ENCODE measurements at places on chromosomes 5 and 9.
A peak's percentile ranks its signal among the peaks of the same experiment; 100 is the strongest.

GRCh38 chr9:72386186-72386585 is 21.2 kb upstream of the ZFAND5 start:
- no peaks in the 10 kb centered on the region for H3K4me1 ChIP-seq
- no peaks in the 10 kb centered on the region for H3K36me3 ChIP-seq
- H3K27ac ChIP-seq, result no peak overlapping the region
- no peak overlapping the region for H3K4me3 ChIP-seq

DNA sequence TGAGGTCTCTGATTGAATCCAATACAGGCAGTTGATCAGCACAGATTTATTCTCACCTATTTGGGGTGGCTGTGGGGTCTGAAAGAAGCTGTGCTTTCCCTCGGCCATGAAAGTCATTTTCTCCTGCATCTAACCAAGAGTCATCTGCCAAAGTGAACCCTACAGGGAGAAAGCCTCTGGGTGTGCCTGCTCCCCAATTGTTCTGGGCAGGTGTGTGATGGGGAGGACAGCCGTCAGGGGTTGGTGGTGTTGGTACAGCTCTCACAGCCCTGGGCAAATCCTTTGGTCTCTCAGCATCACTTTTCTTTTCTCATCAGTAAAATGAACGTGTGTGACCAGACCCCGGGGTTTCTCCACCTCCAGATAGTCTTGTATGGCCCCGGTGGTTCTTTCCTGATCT is 2.5 kb downstream of the PHF2 start:
- no peaks in the 10 kb centered on the region for H3K27me3 ChIP-seq
- H3K36me3 ChIP-seq, result no peaks in the 10 kb centered on the region
- no peak overlapping the region for H3K27ac ChIP-seq
- H3K4me1 ChIP-seq, result peaks cover 71% of the 10 kb centered on the region
- H3K4me3 ChIP-seq, result no peak overlapping the region
- no peak for DNase-seq

GRCh38 chr9:99361817-99362216 is 139.7 kb downstream of the SEC61B start:
- no peaks in the 10 kb centered on the region for H3K36me3 ChIP-seq
- peak overlapping the region; percentile 38 for H3K27ac ChIP-seq
- DNase-seq, result no peak
- no peak overlapping the region for H3K4me3 ChIP-seq
- H3K4me1 ChIP-seq, result peaks cover 4% of the 10 kb centered on the region

GRCh38 chr9:129939431-129939830 is 103.6 kb downstream of the FNBP1 start:
- H3K4me3 ChIP-seq, result no peak overlapping the region
- H3K27me3 ChIP-seq, result no peaks in the 10 kb centered on the region
- H3K36me3 ChIP-seq, result peaks cover 28% of the 10 kb centered on the region
- no peak for DNase-seq
- peaks cover 40% of the 10 kb centered on the region for H3K4me1 ChIP-seq

- peak overlapping the region; percentile 90 for H3K27ac ChIP-seq
- H3K27me3 ChIP-seq, result no peaks in the 10 kb centered on the region
- peaks cover 86% of the 10 kb centered on the region for H3K4me1 ChIP-seq
- no peak overlapping the region for H3K4me3 ChIP-seq
- DNase-seq, result no peak
These were observed 43.4 kb upstream of the IL17B start for GRCh38 chr5:149422366-149423048.

- H3K27me3 ChIP-seq, result no peaks in the 10 kb centered on the region
These were observed 184.0 kb downstream of the GOLPH3 start for GRCh38 chr5:31990081-31990650.

DNA sequence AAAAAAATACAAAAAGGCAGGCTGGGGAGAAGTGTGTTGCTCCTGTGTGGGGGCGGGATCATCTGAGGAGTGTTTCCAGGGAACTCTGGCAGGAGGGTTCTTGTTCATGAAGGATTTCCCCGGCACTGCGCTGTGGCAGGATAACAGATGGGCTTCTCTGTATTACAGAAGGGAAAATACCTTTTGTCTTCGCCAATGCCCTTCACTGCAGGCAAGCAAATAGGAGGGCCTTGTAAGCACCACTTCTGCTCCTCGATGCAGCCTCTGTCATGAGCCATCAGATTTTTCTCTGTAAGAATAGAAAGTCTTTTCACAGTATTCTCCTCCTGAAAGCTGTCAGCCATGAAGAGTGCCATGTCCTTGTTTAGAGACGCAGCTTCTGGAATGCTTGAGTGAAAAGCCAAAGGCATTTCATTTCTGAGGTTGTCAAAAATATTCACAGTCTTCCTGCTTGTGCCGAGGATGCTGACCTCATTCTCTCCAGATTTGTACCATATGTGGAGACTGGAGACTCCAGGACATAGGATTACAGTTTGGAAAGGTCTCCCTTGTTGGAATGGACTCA is 294.0 kb downstream of the YTHDC2 start:
- H3K27ac ChIP-seq, result peak overlapping the region; percentile 30
- H3K27me3 ChIP-seq, result no peaks in the 10 kb centered on the region
- no peak overlapping the region for H3K4me3 ChIP-seq

- no peaks in the 10 kb centered on the region for H3K4me1 ChIP-seq
- H3K36me3 ChIP-seq, result no peaks in the 10 kb centered on the region
- H3K4me3 ChIP-seq, result no peak overlapping the region
- no peak overlapping the region for H3K27ac ChIP-seq
- no peak for DNase-seq
These were observed 53.5 kb upstream of the CNTLN start for GRCh38 chr9:17081351-17081750.

- H3K27me3 ChIP-seq, result peaks cover 90% of the 10 kb centered on the region
- peaks cover 25% of the 10 kb centered on the region for H3K4me1 ChIP-seq
- DNase-seq, result no peak
- no peak overlapping the region for H3K4me3 ChIP-seq
- peak overlapping the region; percentile 86 for H3K27ac ChIP-seq
These were observed 97.2 kb upstream of the LMX1B start for GRCh38 chr9:126516561-126516935.

DNA sequence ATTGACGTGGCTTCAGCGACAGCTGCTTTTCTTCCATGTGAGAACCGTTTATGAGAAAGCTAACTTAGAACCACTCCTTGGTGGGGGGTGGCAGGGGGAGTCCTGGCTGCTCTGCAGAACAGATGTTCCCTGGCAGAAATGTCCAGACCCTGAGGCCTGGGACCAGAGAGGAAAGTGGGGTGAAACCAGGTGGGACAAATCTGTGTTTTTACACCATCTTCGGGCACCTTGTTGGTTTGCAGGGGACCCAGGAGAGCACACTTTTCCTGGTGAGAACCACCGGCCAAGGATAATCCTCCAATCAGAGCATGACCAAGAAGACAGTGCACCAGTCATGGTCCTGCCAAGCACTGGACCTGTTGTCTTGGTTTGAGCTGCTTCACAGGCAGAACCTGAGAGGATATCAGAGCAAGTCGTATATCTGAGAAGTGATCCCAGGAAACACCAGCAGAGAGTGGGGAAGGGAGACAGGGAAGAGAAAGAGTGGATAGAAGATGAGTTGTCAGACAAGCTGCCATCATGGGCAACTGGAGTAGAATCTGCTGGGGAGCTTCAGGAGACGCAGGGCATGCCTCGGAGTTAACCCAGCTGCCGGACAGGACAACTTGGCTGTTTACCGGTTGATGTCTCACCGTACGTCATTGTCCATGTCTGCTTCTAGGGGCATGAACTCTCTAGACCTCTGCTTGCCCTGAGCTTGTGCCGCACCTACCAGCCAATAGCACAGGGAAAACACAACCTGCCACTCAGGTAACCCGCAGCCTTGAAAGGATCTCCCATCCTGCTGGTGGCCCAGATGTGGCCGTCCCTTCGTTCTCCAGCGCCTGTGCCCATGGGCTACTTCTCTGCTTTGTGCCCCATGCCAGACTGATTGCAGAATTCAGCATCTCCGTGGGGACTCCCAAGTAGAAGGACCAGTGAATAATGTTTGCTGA is 178.4 kb upstream of the MVB12B start:
- peaks cover 7% of the 10 kb centered on the region for H3K4me1 ChIP-seq
- no peak overlapping the region for H3K27ac ChIP-seq
- H3K27me3 ChIP-seq, result no peaks in the 10 kb centered on the region
- DNase-seq, result no peak

GRCh38 chr5:36841677-36842076 is 34.9 kb upstream of the NIPBL start:
- H3K4me1 ChIP-seq, result no peaks in the 10 kb centered on the region
- no peak overlapping the region for H3K27ac ChIP-seq
- H3K4me3 ChIP-seq, result no peak overlapping the region
- H3K36me3 ChIP-seq, result no peaks in the 10 kb centered on the region
- DNase-seq, result no peak

Data from esophagus squamous epithelium (tissue), 5 donors.